ENCODE measurements at places on chromosomes 4 and X. TPM values are rescaled to one million over a fixed set of nuclear protein-coding genes. Genes with fewer than 3 reads are reported as not detected.

The CXXC4 gene
- total RNA-seq, result 1.9 TPM

- DNase-seq, result no peak
These were observed 117.4 kb downstream of the AWAT2 start for GRCh38 chrX:69932323-69932722.

GRCh38 chr4:85430697-85431096 is 44.3 kb upstream of the ARHGAP24 start:
- DNase-seq, result no peak

The ARMCX1 gene
- total RNA-seq, result 0.25 TPM

DNA sequence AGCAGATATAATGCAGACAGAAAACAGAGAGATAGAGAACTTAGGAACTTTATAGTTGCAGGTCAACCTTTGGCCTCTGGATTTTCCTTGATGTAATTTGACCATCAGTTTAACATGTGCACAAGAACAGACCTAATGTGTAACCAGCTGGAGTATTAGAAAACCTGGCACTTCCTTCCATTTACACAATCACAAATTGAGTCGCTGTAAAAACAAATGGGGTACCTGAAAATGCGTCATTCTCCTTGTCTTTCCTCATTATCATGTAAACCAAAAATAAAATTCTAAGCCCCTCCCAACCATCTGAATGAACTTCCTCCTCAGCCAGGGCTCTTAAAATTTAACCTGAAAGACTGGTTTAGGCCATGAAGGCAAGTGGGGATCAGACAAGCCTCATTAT is 358.4 kb upstream of the MAGEB16 start:
- DNase-seq, result no peak

GRCh38 chrX:73268463-73268862 is 53.8 kb upstream of the NAP1L2 start:
- no peak for DNase-seq

- DNase-seq, result no peak
These were observed 87.8 kb downstream of the SH3KBP1 start for GRCh38 chrX:19799319-19800182.

The MND1 gene
- total RNA-seq, result 16.2 TPM

The CPZ gene
- not detected for total RNA-seq

The SLC16A2 gene
- 13.5 TPM for total RNA-seq

The NELFA gene
- 38.1 TPM for total RNA-seq

The LDB2 gene
- not detected for total RNA-seq

The SLC35A2 gene
- 15.7 TPM for total RNA-seq

GRCh38 chr4:82201303-82201702 is 172.5 kb downstream of the HNRNPD start:
- no peak for DNase-seq

The TRIM61 gene
- total RNA-seq, result not detected

DNA sequence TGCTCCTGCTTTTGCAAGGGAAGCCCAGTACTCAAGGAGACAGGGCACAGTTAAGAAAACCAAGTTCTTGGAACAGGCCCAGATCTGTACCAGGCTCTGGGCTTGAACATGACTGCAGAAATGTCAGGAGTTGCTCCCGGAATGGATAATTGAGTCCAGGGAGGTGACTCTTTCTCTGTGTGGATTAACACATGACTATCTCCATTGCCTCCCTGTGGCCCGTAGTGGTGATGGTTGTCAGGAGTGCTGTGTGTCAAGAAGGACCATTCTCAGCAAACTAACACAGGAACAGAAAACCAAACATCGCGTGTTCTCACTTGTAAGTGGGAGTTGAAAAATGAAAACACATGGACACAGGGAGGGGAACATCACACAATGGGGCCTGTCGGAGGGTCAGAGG is 39.9 kb downstream of the CCKAR start:
- no peak for DNase-seq

- no peak for DNase-seq
These were observed 434.9 kb upstream of the GALNTL6 start for GRCh38 chr4:171378323-171378722.

GRCh38 chrX:111041018-111041462 is 55.0 kb upstream of the PAK3 start:
- no peak for DNase-seq

GRCh38 chrX:24260842-24261550 is 52.9 kb downstream of the SUPT20HL2 start:
- DNase-seq, result no peak

The GRID2 gene
- not detected for total RNA-seq

- DNase-seq, result no peak
These were observed 25.3 kb upstream of the SOD3 start for GRCh38 chr4:24770032-24770584.

DNA sequence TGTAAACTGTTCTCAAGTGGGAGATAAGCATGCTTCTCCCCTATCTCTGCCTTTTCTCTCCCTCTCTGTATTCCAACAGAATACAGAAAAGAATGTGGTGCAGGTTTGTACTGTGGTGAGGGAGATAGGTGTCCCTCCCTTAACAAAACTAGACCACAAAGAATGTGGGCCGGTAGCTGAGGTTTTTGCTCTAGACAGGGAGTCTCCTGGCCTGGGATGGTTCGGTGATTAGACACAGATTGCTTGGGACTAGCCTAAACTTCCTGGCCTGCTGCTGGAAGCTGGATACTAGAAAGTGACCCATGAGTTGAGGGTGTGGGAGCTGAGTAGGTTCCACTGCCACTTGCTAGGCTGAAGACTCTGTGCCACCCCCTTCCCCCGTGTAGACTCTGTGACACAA is 143.0 kb downstream of the CXXC4 start:
- DNase-seq, result no peak

DNA sequence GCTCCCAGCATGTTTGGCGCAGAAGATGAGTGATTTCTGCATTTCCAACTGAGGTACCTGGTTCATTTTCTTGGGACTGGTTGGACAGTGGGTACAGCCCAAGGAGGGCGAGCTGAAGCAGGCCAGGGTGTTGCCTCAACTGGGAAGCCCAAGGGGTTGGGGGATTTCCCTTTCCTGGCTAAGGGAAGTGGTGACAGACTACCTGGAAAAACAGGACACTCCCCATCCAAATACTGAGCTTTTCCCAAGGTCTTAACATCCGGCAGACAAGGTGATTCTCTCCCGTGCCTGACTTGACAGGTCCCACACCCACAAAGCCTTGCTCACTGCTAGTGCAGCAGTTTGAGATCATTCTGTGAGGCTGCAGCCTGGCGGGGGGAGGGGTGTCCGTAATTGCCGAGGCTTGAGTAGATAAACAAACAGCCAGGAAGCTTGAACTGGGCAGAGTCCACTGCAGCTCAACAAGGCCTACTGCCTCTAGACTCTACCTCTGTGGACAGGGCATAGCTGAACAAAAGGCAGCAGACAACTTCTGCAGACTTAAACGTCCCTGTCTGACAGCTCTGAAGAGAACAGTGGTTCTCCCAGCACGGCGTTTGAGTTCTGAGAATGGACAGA is 307.7 kb upstream of the ARSJ start:
- DNase-seq, result no peak
